ENCODE measurements at places on chromosomes 2 and 18.

DNA sequence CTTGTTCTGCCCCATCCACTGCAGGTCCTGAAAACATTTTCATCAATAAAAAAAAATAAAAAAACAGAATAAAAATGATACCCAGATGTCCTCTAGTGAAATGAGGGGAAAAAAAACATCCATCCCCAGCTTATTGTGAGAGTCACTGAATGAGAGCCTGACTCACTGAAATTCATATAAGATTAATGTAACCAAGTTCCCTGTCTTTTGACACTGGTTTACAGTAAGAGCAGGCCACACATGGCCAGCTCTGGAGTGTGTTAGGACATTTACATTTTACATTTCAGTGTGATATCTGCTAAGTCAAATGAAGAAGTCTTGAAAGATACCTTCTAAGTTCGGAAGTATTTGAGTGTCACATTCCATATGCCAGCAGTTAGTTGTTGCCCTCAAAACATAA, 21.1 kb upstream of the IL18R1 start:
- no peak for DNase-seq

DNA sequence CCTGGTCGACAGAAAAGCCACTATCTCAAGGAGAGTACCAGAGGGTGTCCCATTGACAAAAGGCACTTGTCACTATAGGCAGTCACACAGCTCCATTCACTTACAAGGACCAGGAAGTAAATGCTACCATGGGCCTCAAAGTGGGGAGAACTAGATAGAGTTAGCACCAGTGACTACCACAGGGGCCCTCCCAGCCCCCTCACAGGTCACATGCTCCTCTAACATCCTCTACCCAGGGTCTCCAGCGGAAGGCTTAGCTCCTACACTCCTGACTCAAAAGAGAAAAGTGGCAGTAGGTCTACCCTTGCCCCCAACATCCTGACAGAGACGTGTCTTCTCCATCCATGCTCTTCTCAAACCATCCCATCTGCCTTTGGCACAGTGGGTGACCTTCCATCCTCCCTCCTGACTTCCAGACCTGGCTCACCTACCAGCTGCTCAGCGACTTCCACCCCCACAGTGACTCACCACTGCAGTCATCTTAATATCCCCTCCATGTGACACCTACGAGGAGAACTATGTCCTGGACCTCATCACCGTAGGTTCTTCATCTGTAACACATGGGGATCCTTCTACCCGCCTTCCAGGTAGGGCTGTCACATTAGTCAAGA, 5.6 kb upstream of the DNMT3A start:
- no peak for DNase-seq

GRCh38 chr2:60555066-60555782, 1.8 kb upstream of the BCL11A start:
- DNase-seq = no peak

DNA sequence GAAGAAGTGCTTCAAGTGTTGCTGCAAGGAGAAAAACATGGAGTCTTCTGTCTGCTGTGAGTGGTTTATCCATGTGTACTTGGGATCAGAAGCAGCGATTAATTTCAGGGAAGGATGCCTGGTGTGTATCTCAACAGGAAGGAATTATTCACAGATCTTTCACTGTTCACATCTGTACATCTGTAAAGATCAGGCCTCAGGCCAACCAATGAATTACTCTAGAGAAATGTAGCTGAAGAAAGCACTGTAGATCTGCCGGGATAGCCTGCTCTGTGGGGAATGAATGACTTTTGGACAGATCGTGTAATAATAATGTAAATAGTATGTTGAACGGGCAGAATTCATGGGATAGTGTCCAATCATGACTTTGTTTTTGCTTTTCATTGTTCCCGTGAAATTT, 54.0 kb upstream of the SPP2 start:
- DNase-seq = no peak

GRCh38 chr18:66150650-66151049, 399.8 kb downstream of the CDH7 start:
- no peak for DNase-seq

DNA sequence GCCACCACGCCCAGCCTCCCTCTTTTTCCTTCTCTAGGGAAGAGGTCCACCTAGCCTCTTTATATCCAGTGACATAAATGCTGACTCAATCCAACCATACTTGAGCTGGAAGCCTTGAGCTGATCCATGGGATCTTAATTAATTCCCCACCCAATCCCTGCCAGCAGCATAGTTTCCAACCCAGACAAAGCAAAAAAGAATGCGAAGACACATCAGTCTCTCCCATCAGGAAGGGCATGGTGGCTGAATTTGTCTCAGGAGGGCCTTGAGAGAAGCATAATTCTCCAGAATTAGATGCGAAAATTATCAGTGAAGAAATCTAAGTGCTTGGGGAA, 22.5 kb downstream of the CASP10 start:
- DNase-seq = no peak

GRCh38 chr2:13005761-13006335, 289.1 kb downstream of the TRIB2 start:
- DNase-seq = no peak

All from breast epithelium (tissue), 4 donors.